IPS-NIHi11 (cell line): ENCODE measurements at places on chromosomes 5 and 9.

GRCh38 chr5:149764086-149764485 lies 34.0 kb downstream of the PPARGC1B start:
- no peak for DNase-seq

DNA sequence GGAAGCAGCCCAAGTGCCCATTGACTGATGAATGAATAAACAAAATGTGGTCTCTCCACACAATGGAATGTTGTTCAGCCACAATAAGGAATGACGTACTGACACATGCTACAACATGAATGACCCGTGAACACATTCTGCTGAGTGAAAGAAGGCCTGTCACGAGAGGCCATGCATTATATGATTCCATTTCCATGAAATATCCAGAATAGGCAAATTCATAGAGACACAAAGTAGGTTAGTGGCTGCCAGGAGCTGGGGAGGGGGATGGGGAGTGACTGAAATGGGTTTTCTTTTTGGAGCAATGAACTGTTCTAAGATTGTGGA lies 41.4 kb downstream of the BICD2 start:
- DNase-seq, result no peak

- DNase-seq, result no peak
Measured at GRCh38 chr5:31626156-31626555, 12.8 kb upstream of the PDZD2 start.

DNA sequence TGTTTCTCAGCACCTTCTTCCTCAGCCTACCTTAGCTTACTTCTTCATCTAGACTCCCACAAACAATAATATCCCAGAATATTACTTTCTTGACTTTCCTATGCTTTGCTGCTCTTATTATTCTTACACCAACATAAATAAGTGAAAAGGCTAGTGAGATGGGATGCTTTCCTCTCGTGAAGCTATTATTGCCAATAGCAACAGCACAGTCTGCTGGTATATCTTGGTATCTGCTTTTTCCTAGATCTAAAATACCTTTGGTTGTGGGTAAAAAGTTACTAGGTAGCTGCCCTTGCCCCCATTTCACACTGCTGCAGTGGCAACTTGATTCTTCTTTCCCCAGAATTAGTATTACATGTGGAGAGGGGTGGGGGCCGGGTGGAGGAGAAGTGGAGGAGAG lies 26.1 kb upstream of the GLIPR2 start:
- no peak for DNase-seq

DNA sequence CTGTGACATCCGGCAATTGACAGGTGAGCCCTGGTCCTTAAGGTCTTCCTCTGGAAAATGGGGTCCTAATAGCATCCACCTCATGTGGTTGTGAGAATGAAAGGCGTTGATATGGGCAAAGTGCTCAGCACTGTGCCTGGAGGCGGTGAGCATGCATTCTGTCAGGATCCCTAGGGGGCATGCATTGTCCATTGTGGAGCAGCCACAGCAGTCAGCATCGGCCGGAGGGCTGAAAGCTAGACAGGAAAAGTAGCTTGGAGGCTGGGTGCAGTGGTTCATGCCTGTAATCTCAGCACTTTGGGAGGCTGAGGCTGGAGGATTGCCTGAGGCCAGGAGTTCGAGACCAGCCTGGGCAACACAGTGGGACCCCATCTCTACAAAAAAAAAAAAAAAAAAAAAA lies 122.2 kb downstream of the LHX2 start:
- peak; percentile 45 for DNase-seq

- no peak for DNase-seq
Measured at GRCh38 chr9:74521009-74521408, 23.9 kb downstream of the RORB start.

DNA sequence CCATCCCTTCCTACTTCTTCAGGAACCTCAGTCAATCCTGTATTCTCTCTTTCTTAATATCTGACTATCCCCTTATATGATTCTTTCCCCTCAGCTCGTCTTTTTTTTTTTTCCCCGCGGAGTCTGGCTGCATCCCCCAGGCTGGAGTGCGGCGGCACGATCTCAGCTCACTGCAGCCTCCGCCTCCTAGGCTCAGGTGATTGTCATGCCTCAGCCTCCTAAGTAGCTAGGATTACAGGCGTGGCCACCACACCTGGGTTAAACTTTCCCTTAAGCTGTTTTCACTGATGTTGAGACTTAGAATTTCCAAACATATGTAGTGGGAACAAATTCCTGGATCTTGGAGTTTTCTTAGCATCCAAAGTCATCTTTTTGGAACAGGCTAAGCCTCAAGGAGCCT lies 13.3 kb upstream of the RUSC2 start:
- DNase-seq, result no peak
